ENCODE measurements at places on chromosomes 1 and 21.

DNA sequence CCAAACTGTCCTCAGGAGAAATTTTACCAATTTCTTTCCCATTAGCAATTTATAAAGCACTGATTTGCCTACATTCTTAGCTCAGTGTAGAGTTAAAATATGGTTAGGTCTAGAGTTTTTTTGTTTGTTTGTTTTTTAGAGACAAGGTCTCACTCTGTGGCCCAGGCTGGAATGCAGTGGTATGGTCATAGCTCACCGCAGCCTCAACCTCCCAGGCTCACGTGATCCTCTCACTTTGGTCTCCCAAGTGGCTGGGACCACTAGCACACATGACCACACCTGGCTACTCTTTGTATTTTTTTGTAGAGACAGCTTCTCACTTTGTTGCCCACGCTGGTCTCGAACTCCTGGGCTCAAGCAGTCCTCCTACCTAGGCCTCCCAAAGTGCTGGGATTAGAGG is 10.6 kb upstream of the RALGPS2 start:
- no peak for DNase-seq

DNA sequence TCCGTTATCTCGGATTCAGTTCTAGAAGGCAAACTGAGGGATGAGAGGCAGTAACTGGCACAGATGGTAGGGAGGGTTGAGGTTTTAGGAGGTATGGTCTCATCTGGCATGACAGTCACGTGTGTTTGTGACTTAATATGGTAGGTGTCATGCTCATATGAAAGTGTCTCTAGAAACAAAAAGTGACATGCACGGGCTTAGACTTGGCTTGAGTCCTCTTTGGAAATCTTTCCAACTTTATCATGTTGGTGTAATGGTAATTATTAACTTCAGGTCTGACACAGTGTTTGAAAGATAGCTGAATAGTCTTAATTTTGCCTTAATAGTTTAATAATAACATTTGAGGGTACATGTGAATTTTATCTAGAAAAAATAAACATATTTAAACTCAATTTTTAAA is 218.1 kb downstream of the FMN2 start:
- no peak for DNase-seq

GRCh38 chr1:177163844-177164379 is 600 bp downstream of the ASTN1 start:
- no peak for DNase-seq

GRCh38 chr21:17427831-17428483 is 84.9 kb upstream of the CXADR start:
- no peak for DNase-seq

DNA sequence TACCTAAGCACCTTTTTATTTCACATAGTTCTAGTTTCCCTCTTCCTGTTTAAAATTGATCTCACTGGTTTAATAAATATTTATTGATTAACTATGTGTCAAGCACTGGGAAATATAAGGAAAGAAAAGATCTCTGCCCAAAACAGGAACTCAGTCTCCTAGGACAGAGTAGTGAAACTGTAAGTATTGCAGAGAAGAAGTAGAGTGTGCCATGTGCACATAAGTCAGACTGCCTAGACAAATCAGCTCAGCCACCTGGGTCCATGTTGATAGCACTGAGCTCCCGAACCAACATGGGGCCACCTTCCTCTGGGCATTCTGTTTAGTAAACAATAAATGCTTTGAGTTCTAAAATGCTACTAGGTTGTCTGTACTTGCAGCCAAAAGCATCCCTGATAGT is 9.8 kb upstream of the SSX2IP start:
- peak; percentile 48 for DNase-seq

GRCh38 chr1:35069746-35070145 is 9.4 kb upstream of the ZMYM1 start:
- no peak for DNase-seq

DNA sequence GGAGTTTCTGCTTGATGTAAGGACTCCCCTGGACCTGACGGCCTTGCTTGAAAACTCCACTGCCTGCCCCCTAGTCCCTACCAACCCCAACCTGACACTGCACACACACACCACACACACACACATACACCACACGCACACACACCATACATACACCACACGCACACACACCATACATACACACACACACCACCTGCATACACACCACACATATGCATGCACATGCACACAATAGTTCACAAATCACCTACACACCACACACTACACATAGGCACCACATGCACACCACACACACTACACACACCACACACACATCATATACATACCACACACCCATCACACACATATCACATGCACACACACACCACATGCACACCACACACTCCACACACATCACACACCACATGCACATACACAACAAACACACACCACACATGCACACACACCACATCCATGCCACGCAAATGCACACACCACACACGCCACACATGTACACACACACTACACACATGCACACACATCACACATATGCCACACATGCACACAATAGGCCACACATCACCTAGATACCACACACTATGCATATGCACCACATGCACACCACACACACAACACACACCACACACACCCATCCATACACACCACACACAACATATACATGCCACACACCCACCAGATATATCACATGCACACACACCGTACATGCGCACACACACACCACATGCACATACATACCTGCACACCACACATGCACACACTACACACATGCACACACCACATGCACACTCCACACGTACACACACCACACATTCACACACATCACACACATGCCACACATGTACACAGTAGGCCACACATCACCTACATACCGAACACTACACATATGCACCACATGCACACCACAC is 3.7 kb downstream of the CASQ1 start:
- DNase-seq: no peak

GRCh38 chr1:161791904-161792655 is 26.0 kb downstream of the ATF6 start:
- DNase-seq: no peak
